ENCODE measurements at places on chromosomes 5 and 9. TPM values are rescaled to one million over a fixed set of nuclear protein-coding genes. Genes with fewer than 3 reads are reported as not detected.

The LCN12 gene
- total RNA-seq: 2.3 TPM

The KCTD16 gene
- total RNA-seq: not detected

The FTMT gene
- not detected for total RNA-seq

The ADAMTSL2 gene
- not detected for total RNA-seq

The SHOC1 gene
- total RNA-seq: not detected

The DMGDH gene
- 1.0 TPM for total RNA-seq

The OR1Q1 gene
- not detected for total RNA-seq

Data from T-helper 2 cell treated with Interferon-gamma antibody and Interleukin-4, amounts not matched to agents 100 ng/mL and 5 ng/mL, for 36 hours (primary cell).